ENCODE measurements at places on chromosomes 13 and 19.

- no peak for DNase-seq
These were observed at the start of gene IPO5 for GRCh38 chr13:97953376-97953970. Gene IPO5 (plus strand): TSS chr13:97953675. CDS start chr13:97976697, 23,022 bp downstream.

DNA sequence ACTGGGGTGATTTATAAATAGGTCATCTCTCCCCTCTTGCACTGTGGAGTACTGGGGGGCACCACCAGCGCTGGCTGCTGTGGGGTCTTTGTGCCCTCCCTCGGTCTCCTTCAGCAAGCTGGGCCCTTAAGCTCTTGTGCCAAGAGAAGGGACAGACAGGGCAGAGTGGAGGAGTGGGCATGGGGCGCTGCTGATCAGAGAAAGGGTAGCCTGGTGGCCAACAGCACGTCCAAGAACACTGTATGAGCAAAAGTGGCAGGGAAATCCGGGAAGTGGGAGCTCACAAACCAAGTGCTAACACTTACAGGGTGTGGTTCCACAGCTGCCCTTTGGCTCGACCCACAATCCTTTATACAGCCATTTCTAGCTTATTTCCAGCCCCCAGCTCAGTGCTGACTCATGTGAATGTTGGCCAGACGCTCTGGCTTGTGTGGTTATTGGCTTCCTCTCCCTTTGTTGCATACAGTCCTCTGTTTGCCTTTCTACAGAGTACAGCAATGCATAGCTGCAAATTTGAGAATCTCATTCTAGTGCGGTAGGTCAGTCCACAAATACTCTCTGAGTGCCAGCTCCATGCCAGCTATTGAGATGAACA, 298.8 kb downstream of the SHISA2 start:
- no peak for DNase-seq

DNA sequence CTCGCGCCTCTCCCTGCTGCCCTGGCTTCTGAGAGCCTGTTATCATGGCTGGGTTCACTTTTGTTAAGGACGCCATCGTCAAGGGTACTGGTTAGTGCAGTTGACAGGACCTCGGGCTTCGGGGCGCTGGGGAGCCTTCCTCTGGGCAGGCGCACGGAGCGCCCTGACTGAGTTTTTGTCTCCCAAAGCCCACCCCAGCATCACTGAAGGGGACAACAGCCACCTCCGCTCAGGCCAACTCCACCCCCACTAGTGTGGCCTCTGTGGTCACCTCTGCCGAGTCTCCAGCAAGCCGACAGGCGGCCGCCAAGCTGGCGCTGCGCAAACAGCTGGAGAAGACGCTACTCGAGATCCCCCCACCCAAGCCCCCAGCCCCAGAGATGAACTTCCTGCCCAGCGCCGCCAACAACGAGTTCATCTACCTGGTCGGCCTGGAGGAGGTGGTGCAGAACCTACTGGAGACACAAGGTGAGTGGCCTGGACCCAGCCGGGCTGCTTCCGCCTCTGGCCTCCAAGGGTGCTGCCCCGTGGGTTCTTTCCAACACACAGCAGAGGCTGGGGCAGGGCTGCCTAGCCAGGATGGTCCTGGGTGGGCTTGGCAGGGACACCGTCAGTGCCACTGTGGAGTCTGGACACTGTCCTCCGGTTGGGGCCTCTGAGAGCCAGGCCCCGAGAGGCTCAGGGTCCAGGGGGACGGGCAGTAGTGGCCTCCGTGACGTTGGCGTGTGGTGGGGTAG, 16.9 kb downstream of the TSSK6 start:
- no peak for DNase-seq

DNA sequence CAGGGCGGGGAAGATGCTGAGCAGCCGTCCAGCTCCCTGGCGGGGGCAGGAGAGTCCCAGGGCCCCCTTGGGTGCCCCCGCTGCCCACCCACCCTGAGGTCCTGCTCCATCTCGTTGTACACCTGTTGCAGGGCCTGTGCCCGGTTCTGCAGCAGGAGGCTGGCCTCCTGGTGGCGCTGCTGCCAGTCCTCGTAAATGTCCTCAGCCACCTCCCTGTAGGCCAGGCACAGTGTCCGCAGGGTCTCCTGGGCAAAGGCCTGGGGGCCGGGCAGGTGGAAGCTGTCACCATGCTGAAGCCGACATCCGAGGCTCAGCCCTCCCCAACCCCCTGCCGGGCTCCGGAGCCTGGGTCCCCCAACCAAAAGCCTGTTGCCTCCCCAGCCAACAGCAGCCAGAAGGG, 20.2 kb downstream of the ATP8B3 start:
- DNase-seq, result no peak

- DNase-seq, result peak; percentile 66
These were observed 27.5 kb upstream of the SHKBP1 start for GRCh38 chr19:40549007-40549708.

- DNase-seq, result no peak
These were observed 513.6 kb downstream of the PCDH9 start for GRCh38 chr13:66716538-66716937.

DNA sequence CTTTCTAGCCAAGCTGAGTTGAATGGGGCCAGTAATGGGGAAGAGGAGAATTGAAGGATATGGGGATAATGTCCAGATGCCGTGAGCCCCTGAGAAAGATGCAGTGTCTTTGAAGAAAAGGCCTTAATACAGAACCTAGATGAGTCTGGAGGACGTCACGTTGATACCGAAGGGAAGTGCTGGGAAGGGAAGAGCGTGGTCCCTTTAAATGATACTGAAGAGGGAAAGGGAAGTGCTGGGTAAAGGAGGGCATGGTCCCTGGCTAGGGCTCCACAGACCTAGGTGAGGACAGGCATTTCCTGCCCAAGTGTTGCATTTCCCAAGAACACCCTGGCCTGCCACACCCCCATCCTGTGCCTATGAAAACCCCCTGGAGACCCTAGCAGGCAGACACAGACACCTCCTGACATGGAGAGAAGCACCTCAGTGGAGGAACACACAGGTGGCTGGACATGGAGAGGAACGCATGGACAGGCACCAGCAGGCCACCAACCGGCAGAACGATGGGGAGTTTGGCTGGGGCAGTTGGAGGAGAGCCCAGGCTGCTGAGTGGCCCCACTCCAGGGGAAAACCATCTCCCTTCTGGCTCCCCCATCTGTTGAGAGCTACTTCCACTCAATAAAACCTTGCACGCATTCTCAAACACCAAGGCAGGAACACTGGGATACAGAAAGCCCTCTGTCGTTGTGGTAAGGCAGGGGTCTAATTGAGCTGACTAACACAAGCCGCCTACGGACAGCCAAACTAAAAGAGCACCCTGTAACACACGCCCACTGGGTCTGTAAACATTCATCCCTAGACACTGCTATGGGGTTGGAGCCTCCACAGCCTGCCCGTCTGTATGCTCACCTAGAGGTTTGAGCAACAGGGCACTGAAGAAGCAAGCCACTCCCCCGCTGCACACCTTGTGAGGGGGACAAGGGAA, 34.9 kb upstream of the POMP start:
- DNase-seq, result no peak

- DNase-seq, result no peak
These were observed 89.9 kb downstream of the MZT1 start for GRCh38 chr13:72637561-72637960.

GRCh38 chr13:110689711-110690110, 16.2 kb downstream of the CARS2 start:
- no peak for DNase-seq

- no peak for DNase-seq
These were observed 5.9 kb upstream of the S1PR5 start for GRCh38 chr19:10523135-10523636.

- no peak for DNase-seq
These were observed 519 bp downstream of the ZNF551 start for GRCh38 chr19:57682226-57682766.

GRCh38 chr13:65600702-65601101, 1629.4 kb downstream of the PCDH9 start:
- no peak for DNase-seq

DNA sequence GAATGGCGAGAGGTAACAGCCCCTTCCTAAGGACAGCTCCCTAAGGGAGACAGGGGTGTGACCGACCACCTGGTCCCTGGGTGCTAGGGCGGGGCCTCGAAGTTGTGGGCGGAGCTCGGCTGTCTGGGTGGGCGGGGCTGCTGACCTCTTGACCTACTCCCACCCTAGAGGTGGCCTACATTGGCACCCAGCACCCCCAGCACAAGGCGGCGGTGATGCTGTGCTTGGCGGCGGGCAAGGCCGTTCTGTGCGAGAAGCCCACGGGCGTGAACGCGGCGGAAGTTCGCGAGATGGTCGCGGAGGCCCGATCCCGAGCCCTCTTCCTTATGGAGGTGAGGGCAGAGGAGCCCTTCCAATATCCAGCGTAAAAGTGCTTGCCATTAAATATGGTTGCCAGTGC, 2.4 kb downstream of the DHDH start:
- no peak for DNase-seq

- no peak for DNase-seq
These were observed 9.9 kb upstream of the POP4 start for GRCh38 chr19:29596080-29596727.

DNA sequence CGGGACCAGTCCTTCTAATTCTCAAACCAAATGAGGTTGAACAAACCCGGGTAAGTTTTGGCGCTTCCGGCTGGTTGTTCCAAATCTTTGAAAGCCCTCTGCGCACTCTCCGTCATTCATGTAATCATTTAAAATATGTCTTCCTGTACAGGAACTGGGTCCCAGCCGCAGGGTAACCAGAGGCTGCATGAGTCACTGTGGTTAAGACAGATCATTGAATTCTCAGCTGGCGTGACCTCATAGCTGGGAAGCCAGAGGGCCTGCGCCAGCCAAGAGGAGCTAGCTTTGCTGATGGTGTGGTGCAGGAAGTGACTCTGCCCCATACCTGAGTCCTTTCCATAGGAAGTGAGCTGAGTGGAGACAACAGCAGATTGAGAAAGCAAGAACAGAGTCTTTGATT, 135.2 kb downstream of the TSHZ3 start:
- peak; percentile 98 for DNase-seq

DNA sequence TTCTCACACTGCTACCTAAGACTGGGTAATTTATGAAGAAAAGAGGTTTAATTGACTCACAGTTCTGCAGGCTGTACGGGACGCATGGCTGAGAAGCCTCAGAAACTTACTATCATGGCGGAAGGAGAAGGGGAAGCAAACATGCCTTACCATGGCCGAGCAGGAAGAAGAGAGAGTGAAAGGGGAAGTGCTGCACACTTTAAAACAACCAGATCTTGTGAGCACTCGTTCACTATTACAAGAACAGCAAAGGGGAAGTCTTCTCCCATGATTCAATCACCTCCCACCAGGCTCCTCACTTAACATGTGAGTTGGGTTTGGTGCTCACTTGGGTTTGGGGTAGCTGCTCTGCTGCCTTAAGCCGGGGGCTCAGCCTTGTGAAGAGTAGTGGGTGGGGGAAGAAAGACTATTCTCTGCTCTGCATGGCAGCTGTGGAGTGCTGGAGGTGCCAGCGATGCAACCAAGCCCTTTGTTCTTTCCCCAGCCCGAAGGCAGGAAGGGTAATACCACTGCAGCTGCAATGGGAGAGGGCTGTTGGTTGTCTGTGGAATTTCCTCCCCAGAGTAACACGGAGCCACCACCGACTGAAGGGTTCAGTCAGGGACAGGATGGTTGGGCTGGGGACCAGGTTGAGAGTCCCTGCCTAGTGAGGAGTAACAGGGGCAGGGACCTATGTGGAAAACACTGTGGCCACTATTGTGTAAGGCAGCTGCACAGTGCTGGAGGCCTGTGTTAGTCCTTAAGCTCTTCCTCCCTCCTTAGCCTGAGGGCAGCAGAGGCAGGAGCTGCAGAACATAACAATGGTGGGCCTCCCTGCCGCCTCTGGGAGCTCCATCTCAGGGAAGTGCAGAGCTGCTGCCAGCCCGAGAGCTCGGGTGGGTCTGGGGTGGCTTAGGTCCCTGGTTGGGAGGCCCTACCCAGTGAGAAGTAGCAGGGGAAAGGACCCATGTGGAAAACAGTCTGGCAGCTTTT, 1262.5 kb downstream of the EFNB2 start:
- no peak for DNase-seq

DNA sequence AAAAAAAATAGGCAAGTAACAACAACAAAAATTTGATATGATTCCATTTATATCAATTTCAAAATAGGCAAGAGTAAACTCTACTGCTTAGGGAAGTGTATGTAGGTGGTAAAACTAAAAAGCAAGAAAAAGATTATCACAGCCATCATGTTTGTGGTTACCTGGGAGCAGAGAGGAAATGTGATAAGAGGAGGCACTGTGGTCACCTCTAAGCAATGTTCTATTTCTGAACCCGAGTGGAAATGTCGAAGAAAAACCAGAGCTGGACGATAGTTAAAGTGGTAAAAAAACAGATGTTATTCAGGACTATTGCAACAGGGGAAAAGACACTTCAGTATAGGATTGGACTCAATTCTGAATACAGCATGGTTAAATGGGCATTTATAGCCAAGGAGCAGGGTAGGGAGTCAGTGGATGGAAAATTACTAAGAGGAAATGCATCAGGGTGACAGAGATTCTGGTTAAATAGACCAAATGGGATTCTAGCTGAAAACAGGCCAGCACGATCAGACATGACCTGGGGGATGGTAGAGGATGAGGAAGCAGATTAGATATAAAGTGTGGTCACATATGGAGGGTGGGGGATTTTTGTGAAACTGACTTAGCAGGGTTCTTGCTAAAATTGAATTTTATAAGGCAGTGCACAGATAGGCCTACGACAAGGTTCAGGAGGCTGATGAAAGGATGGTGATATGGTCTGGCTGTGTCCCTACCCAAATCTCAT, 6.0 kb upstream of the TEX30 start:
- no peak for DNase-seq

DNA sequence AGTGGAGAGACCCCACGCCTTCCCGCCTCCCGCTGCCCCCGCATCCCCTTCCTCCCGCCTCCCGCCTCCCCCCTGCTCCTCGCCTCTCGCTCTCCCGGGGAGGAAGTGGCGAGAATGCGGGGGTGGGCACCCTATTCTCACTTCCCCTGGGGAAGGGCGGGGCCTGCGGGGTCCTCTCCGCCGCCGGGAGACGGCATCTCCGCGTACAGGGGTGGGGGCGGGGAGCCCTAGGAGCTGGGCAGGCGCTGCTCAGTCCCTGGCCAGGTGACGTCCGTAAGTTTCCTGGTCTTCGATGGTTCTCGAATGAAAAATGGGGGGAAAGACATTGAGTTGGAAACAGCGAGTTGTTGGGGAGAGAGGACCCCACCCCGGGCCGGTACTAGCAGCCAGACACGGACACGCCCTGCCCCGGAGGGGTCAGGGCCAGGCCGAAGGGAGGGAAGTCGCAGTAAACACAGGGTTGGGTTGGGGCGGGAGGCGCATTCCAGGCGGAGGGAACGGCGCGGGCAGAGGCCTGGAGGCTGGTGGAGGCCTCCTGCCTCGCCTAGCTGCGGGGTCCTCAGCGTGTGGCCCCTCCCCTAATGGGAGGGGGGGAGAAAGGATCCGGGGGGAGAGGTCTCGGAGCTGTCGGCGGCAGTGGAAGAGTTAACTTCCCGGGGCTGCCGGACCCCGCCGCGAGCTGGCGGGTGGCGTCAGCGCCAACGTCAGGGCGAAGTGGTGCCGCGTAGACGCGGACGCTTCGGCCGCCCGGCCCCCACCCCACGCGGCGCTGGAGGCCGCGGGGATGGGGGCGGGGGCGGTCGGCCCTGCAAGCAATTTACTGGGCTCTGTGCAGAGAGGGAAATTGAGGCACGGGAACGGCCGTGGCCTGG, 10.4 kb upstream of the JUND start:
- peak; percentile 77 for DNase-seq

Measured in trophoblast cell (in vitro differentiated cells and primary cell).